Upper lobe of right lung (tissue), 1 donor: ENCODE measurements at places on chromosomes 6 and 20. TPM values are rescaled to one million over a fixed set of nuclear protein-coding genes. Genes with fewer than 3 reads are reported as not detected.

Gene IRAK1BP1
- total RNA-seq, result 4.3 TPM

DNA sequence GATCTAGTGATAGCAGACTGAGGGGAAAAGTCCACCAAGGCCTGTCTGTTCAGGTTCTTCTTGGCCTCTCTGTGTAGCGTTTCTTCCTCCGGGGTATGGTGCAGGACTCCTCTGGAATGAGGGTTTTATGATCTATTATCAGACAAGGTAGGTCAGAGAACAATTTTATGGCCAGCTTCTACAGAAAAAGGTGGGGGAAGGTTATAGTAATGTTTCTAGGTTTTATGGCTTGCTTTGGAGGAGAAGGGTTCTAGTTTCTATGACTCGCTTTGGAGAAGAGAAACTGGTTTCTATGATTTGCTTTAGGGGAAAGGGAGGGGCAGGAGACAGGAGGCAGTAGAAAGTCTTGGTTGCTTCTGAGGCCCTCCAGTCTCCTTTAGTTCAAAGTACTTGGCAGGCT, 144.8 kb upstream of the LAMA2 start:
- no peak overlapping the region for H3K4me3 ChIP-seq
- DNase-seq, result no peak
- no peak overlapping the region for H3K27ac ChIP-seq
- H3K4me1 ChIP-seq, result no peaks in the 10 kb centered on the region
- no peaks in the 10 kb centered on the region for H3K27me3 ChIP-seq
- H3K36me3 ChIP-seq, result no peaks in the 10 kb centered on the region

Gene IPCEF1
- 8.8 TPM for total RNA-seq

GRCh38 chr20:35326021-35326739, 34.0 kb upstream of the FAM83C start:
- no peaks in the 10 kb centered on the region for H3K27me3 ChIP-seq
- no peak overlapping the region for H3K4me3 ChIP-seq
- no peak overlapping the region for H3K27ac ChIP-seq
- no peak for DNase-seq
- peaks cover 12% of the 10 kb centered on the region for H3K4me1 ChIP-seq

GRCh38 chr6:25899580-25900408, 25.8 kb upstream of the SLC17A3 start:
- H3K4me1 ChIP-seq, result no peaks in the 10 kb centered on the region
- no peak overlapping the region for H3K4me3 ChIP-seq
- no peaks in the 10 kb centered on the region for H3K36me3 ChIP-seq
- no peak overlapping the region for H3K27ac ChIP-seq
- no peaks in the 10 kb centered on the region for H3K27me3 ChIP-seq
- DNase-seq, result no peak

- H3K4me3 ChIP-seq, result no peak overlapping the region
- H3K27ac ChIP-seq, result no peak overlapping the region
- no peaks in the 10 kb centered on the region for H3K4me1 ChIP-seq
Measured at GRCh38 chr6:133707456-133707855, 181.5 kb upstream of the TCF21 start.

DNA sequence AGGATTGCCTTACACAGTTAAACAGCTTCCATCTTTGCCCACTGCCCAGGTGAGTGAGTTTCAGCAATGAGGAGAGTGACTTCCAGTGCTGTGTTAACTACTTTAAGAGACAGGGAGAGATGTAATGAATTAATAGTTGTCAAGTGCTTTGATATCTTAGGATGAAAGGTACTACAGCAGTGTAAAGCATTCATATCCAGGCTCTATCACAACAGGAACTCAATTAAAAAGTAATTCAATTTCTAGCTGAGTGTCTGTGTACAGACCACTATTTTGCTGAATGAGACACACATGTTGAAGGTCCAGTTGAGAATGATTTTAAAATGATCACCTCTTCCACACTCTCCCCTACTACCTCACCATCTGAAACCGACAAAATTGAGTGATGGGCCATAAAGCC, 70.7 kb upstream of the BEND3 start:
- H3K36me3 ChIP-seq, result no peaks in the 10 kb centered on the region
- DNase-seq, result no peak
- H3K27ac ChIP-seq, result no peak overlapping the region
- no peaks in the 10 kb centered on the region for H3K27me3 ChIP-seq
- H3K4me1 ChIP-seq, result no peaks in the 10 kb centered on the region
